ENCODE measurements at places on chromosomes 1 and 21.

GRCh38 chr21:41048623-41049022 lies 119.3 kb upstream of the BACE2 start:
- DNase-seq = no peak

GRCh38 chr1:199931666-199932377 lies 95.7 kb upstream of the NR5A2 start:
- DNase-seq = peak; percentile 29

DNA sequence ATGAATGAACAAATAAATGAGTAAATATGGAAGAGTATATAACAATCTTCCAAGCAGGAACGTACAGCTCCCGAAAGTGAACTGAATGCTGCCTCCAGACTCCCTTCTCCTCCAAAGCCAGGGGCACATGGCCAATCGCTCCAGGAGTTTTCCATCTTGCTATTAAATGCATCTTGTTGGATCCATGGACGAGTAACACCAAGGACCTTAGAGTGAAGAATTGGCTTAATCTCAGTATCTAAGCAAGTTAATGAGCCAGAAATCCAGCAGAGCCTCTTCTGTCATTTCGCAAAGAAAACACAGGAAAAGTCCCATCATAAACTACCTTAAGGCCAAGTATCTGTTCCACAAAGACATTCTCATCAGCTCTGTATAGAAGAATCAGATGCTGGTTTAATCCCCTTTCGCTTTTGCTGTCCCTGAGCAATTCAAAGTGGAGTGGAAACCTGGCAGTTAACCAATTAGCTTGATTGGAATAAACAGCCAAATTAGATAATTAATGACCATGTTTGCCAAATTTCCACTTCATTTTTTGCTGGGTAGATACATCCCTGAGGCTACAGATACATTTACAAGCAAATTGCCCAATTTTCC lies 116.0 kb downstream of the MIS18A start:
- DNase-seq = no peak

- no peak for DNase-seq
Measured at GRCh38 chr1:181490740-181491712, 7.7 kb downstream of the CACNA1E start.

GRCh38 chr1:65258106-65258505 lies 51.2 kb upstream of the DNAJC6 start:
- no peak for DNase-seq

DNA sequence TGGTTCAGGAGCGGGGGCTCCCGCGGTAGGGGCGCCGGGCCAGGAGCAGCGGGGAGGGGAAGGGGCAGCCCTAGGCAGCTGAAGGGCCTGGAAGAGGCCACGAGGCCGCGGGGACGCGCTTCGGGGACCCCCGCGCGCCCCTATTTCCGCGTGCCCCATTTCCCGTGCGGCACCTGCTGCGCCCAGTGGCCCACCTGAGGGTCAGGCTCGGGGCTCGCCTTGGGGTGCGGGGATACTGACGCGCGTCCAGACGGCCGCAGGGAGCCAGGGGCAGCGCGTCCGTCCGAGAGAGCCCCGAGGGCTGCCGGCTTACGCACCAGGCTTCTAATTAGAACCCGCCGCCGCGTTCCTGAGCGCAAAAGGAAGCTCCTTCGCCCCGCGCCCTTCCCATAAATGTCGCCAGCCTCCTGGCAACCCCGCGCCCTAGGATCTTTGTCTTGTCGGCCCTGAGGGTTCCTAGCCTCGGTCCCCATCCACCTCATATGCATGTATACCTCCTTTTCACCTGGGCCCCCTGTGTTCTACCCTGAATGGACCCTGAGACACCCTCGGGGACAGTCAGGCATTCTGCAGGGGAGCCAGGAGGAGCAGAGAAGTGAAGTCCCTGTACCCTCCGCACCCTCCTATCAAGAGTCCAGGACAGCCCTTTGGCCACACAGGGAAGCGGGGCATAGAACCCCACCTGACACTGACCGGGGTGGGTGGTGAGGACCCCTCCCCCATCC lies 1.8 kb downstream of the WNT3A start:
- no peak for DNase-seq

GRCh38 chr1:223616586-223616985 lies 48.9 kb downstream of the CAPN8 start:
- no peak for DNase-seq

DNA sequence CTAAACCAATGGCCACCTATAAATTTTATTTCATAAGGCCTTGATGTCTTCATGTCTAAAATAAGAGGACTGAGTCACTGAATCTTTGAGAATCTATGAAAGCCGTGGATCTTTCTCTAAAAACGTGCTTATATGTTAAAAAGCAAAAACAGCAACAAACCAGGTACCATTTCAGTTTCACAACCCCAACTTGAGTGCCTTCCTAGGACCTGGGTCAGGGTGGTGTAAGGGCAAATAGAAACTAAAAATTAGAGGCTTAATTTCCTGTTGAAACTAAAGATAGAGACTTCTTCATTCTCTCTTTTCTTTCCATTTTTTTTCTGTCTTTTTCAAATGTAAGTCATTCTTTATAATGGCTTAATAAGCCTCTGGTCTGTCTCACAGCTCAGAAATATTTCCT lies 27.2 kb upstream of the PGBD5 start:
- DNase-seq = no peak

GRCh38 chr1:40921522-40921921 lies 58.0 kb upstream of the CTPS1 start:
- DNase-seq = no peak

- no peak for DNase-seq
Measured at GRCh38 chr1:211875541-211875940, 45.0 kb upstream of the LPGAT1 start.

DNA sequence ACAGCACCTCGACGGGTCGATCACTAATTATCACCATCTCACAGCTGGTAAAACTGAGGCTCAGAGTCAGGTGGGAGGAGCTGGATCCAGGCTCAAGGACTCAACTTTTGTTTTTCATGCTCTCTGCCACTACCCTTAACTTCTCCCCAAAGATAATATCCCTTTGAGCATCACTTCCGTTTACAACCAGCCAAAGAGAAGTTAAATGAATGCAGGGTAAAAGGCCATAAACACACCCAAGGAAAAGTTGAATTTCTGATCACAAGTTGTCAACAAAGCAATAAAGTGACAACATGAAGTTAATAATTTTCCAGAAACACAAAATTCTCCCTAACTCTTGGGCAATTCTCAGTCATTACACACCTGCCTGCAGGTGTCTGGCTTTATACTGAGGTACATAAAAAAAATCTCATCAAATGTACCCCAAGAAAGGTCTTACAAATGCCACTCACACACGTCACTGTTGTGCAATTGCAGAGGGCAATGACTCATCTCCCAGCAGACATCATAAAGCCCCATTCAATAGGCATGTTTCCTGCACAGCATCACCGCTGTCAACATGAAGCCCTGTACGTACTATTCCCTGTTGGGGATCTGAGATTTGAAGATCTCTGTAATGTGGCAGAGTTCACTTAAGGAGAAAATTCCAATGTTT lies 3.4 kb downstream of the OR2T11 start:
- peak; percentile 58 for DNase-seq

GRCh38 chr1:163981500-163982030 lies 577.4 kb upstream of the PBX1 start:
- DNase-seq = no peak

GRCh38 chr1:93419344-93419743 lies 28.6 kb upstream of the FNBP1L start:
- DNase-seq = peak; percentile 25

DNA sequence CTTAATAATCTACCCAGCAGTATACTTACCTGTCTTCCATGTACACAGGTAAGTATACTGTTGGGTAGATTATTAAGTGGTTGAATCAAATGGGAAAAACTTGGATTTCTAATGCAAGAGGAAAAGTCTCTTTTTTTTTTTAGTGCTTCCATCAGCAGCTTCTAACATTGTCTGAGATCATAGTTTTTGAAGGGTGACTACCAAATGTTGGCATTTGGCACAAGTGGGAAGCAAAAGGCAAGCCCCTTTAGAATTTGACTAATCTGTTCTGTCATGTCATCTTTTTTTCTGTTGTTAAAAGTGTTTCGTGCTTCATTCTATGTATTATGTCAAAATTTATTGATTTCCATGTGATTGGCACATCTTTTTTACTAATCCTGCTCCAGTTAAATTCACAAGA lies 547 bp downstream of the FMO1 start:
- DNase-seq = no peak

DNA sequence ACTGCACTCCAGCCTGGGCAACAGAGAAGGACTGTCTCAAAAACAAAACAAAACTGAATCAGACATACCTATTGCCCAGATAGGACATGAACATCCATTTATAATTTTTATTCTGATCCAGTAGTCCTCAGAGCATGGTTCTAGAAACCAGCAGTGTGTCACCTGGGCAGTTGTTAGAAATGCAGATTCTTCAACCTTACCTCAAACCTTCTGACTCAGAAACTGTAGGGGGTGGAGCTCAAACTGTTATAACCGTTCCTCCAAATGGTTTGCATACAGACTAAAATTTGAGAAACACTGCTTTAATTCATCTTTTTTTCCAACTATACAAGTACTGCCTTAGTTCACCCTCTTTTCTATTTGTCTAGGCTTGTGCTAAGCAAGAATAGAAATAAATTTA lies 6.0 kb downstream of the NASP start:
- DNase-seq = no peak

- no peak for DNase-seq
Measured at GRCh38 chr1:18865176-18865575, 5.7 kb upstream of the TAS1R2 start.

DNA sequence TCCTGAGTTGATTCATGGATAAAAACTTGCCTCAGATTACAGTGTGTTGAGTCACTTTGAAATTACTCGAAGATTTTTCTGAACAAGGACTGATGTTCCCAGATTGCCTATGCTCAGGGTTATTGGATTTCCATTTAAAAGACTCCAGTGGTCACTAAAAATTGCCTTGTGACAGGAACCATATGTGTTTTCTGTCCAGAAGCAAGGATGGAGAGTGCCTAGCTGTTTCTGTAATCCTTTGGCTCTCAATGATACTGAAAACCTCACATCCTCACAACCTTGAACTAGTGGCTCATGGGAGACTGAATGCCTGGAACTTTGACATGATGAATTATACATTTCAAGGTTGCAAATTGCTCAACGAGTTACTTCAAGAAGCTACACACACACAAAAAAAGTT lies 1271.8 kb downstream of the BRINP3 start:
- no peak for DNase-seq

DNA sequence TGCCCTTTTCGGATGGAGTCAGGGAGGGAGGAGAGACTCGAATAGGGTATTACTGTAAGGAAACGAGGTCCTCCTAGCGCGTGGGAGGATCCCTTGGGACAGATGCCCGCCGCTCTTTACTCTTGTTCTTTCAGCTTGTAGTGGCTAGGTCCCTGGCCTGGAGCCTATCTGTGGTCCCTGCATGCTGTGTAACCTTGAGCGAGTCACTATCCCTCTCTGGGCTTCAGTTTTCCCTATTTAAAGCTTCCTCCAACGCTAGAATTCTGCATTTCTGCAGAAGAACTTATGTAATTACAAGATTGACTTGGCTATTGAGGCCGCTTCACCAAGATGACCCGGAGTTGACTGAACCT lies 744 bp downstream of the MIER1 start:
- DNase-seq = no peak

GRCh38 chr1:102693345-102693744 lies 415.0 kb downstream of the COL11A1 start:
- no peak for DNase-seq

GRCh38 chr1:56957931-56958330 lies 7.9 kb downstream of the C8B start:
- DNase-seq = no peak

DNA sequence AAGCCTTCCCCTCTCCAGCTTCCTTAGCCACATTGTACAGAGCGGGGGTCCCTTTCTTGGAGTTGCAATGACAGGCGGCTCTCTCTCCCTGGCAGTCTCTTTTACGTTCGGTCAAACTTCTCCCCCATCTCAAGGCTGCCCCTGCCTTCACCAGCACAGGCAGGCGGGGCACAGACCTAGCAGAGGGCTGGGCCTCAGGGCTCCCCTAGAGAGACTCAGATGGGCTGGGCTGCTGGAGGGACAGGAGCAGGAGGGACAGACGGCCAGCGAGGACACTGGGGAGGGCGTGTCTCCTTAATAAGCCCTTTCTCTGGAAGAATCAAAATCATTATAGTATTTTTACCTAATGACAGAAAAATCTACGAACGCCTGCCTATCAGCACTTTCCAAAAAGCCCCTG lies 79.6 kb downstream of the CASZ1 start:
- no peak for DNase-seq

- no peak for DNase-seq
Measured at GRCh38 chr1:64527165-64527564, 57.2 kb downstream of the CACHD1 start.

GRCh38 chr1:172537366-172537765 lies 4.4 kb downstream of the SUCO start:
- DNase-seq = peak; percentile 28

Data from HT1080 (cell line).